Sigmoid colon (tissue), 7 donors: ENCODE measurements at places on chromosomes 1 and 21.

- no peak for DNase-seq
Observed at GRCh38 chr1:26838474-26839338, 12.2 kb downstream of the ZDHHC18 start.

- DNase-seq: no peak
Observed at GRCh38 chr1:117143172-117143571, 21.6 kb upstream of the TRIM45 start.

DNA sequence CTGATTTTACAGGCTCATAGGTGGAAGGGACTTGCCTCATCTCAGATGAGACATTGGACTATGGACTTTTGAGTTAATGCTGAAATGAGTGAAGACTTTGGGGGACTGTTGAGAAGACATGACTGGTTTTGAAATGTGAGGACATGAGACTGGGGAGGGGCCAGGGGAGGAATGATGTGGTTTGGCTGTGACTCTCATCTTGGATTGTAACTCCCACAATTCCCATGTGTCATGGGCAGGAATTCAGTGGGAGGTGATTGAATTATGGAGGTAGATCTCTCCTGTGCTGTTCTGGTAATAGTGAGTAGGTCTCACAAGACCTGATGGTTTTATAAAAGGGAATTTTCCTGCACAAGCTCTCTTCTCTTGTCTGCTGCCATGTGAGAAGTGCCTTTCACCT, 20.8 kb downstream of the SCYL3 start:
- no peak for DNase-seq

DNA sequence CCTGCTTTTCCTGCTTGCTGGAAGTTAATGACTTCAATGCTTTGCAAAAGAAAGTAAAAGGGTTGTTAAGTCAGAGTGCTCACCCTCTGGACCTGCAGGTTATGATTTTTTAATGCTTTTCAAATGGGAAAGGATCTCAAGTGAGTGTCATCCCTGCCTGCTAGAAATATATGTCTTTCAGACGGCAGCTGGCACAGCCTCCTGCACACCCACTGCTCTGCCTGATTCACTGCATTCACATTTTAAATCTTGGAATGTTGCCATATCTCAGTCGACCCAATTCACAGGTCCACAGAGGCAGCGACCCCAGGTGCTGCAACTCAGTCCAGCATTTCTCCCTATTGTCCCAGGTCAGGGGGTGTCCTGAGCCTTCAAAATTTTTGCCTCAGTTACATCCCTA, 10.7 kb downstream of the DUSP23 start:
- no peak for DNase-seq

- no peak for DNase-seq
Observed at GRCh38 chr1:8241417-8242014, 76.4 kb upstream of the SLC45A1 start.
